Effector CD8-positive, alpha-beta T cell (primary cell): ENCODE measurements at places on chromosomes 6 and 20.

DNA sequence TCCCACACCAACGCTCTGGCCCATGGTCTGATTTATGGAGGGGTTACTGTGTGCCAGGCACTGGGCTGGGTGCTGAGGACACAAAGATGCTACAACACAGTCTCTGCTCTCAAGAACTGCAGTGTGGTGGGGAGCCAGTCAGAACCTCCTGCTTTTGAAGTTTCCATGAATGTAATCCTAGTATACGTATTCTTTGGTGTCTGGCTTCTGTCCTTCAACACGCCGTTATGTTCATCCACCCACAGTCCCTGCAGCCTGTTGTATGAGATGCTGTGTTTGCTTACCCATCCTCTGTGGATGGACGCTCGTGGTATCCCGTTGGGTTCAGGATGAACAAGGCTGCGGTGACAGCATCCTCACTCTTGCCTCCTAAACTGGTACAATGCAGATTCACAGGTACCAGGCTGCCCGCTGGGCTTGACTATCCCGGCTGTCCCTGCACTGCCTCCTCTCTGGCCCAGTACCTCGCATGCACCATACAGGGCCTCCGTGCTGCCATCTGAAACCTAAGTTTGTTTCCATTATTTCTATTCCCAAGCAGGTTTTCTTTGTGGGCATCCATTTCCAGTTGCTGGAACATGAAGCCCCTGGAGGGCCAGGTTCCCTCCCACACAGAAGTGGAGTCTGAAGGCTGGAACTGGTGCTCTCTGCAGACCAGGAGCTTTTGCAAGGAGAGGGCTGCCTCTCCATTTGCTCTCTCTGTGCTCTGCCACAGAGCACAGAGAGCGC is 364.5 kb downstream of the ZFAND3 start:
- no peak for DNase-seq

- no peak for DNase-seq
These were observed 40.4 kb downstream of the FRMD1 start for GRCh38 chr6:168038576-168039140.

DNA sequence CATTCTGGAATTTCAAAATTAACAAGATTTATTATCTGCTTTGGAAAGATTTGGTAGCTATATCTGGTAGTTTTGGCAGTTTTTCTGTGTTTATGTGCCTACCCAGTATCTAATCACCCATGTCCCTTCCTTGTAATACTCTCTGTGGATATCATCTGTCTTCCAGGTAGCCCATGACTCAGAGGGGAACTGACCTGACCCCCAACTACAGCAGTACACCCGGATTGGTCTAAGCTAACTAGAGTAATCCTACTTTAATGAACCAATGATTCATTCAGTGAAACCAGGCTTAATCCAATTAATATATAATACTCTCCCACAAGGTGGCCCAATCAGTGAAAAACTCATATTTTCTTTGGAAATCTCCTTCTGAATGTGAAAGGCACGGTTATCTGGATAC is 295.3 kb upstream of the SULF2 start:
- no peak for DNase-seq

DNA sequence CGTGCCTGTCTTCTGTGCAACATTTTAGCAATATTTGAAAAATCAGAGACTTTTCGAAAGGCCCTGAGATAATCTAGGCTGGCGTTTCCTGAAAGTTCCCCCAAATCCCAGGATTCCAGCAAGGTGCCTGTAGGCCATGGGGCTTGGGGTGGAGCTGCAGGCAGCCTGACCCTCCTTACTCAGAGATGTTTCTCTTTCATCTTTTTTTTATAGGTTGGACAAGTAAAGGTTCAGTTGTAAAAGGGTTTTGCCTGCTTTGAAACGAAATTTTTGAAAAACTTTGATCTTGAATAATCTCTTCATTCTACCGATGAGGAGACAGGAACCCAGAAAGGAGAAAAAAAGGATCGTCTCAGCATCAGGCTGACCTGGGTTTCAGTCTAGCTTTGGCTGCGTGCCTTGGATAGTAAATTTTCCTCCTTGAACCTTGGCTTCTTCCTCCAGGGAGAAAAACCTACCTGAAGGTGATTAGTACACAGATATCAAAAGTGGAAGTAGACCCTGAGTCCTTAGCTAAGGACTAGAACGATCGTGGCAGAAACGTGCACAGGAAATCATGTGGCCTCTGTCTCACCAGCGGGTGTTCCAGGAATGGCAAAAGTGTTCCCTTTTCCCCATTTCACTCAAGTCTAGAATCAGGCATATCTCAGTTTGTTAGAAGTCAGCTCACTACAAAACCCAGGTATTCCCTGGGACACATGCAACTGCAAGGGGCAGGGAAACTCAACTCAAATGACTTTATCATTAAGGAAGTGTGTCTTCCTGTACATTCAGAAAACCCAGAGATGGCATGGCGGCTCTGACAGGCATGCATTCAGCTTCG is 128.2 kb upstream of the PTPN1 start:
- no peak for DNase-seq
